ENCODE measurements at places on chromosomes 12 and 14. TPM values are rescaled to one million over a fixed set of nuclear protein-coding genes. Genes with fewer than 3 reads are reported as not detected.

The EML5 gene
- total RNA-seq = 30.3 TPM

DNA sequence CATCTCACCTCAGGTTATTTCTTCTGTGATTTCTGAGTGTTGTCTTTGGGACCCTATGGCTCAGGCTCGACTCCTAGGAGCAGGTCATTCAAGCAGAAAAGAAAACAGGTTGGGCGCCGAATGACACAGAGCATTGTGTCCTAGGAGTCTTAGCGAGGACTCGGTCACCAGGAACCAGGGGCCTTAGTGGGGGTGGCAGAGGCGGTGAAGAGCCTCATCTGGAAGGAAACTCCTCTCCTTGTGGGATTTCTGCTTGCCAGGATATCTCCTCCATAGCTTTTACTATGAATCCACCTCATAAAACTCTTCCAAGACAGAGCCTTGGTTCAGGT, 630 bp downstream of the PLEKHH1 start:
- peak; percentile 38 for DNase-seq

GRCh38 chr14:70114621-70115156, 74.1 kb downstream of the SLC8A3 start:
- no peak for DNase-seq

DNA sequence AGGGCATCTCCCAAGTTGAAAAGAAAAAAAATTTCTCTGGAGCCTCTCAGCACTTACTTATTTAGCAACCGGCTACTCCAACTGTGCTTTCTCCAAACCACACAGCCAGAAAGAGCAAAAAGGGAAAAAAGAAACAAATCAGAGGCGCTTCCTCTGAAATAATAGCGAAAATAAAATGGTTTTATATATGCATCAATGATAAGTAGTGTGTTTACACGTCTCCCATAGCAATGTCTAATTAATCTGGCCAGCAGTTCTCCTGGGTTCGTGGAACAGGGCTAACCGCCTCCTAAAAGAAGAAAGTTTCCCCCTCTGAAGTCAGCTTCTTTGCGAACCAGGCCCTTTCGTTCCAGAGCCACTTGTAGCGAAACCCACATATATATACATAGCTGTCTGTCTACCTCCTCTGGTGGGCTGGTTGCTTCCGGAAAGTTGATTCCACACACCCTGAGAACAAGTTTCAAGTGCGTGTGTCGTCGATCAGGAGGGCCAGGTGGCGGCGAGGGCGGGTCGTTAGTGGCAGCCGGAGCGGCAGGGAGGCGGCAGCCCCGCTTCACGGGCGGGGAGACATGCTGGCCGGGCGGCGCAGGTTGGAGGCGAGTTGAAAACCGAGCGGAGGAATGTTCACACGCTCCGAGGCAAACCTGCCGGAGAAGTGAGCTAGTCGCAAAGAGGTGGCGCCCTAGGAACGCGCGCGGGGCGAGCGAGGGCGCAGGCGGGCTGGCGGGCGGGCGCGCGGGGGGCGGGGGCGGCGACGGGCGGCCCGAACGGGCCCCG, 2.7 kb downstream of the PTHLH start:
- DNase-seq = peak; percentile 10

GRCh38 chr14:105200074-105200473, 19.0 kb upstream of the NUDT14 start:
- no peak for DNase-seq

The FLRT2 gene
- 154 TPM for total RNA-seq

The GPD1 gene
- total RNA-seq = 14.2 TPM

DNA sequence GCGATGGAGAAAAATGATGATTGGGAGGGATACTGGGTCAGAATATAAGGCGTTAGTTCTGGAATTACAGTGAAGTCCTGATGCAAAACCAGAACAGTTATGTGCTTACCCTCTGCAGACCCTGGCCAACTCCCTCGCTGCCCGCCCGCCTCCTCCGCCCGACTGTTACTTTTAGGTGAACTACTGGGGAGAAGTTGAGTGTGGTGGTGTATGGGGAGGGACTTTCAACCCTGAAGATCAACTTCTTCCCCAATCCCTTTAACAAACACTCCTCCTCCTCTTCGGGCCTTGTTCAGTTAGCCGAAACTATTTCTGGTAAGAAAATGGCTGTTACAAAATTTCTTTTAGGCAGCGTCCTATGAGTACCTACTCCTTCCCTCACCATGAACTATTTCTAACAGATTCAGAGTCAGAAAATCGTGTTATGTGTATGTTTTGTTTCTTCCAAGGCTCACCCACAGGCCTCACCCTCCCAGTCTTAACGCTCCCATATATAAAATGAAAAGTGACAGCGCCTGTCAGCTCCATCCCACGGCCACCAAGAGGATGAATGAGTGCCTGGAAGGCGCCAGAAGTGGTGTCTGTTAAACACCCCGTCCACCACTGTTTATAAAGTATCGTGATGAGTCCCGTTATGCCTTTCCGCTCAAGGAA, 1.3 kb downstream of the FBXO33 start:
- no peak for DNase-seq

The RAD9B gene
- 0.94 TPM for total RNA-seq

DNA sequence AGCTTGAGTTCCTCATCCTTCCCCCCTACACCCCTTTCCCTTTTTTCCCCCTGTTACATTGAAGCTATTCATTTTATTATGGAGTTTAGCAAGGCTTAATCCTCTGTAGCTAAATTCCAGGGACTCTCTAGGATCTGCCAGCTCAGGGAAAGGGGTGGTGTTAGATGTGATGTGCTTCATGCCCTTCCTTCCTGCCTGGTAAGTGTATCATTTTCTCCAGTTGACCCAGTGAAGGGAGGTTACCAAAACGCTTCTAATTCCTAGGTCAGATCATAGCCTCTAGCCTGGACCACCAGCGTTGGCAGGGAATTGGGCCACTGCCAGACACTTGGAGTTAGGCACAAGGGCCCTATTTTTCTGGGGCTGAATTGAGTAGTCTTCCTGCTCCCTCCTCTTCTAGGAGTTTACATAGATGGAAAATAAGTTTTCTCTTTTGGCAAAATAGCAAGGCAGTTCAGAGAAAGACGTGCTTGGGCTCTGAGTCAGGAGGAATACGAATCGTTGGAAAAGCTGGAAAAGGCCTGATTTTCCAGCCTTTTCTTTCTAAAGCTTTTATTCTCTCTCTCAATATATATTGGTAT, 88.3 kb downstream of the NPAS3 start:
- no peak for DNase-seq

- DNase-seq = no peak
Measured at GRCh38 chr14:104223101-104224041, 85.0 kb downstream of the KIF26A start.

The NFE2 gene
- total RNA-seq = 0.62 TPM

- no peak for DNase-seq
Measured at GRCh38 chr14:47935332-47935731, 259.9 kb upstream of the MDGA2 start.

- DNase-seq = peak; percentile 29
Measured at GRCh38 chr14:68137704-68138619, 318.4 kb downstream of the RAD51B start.

The MMAB gene
- total RNA-seq = 10.8 TPM

- no peak for DNase-seq
Measured at GRCh38 chr14:59013672-59014298, 174.7 kb upstream of the DAAM1 start.

The TOMM20L gene
- not detected for total RNA-seq

The RASSF9 gene
- total RNA-seq = 0.47 TPM

GRCh38 chr14:36035675-36036074, 140.8 kb downstream of the PTCSC3 start:
- DNase-seq = no peak

GRCh38 chr12:22797701-22798100, 172.7 kb downstream of the ETNK1 start:
- DNase-seq = no peak

- DNase-seq = no peak
Measured at GRCh38 chr12:32901553-32901952, 5.0 kb upstream of the PKP2 start.

- DNase-seq = no peak
Measured at GRCh38 chr14:78297858-78298257, 127.7 kb downstream of the NRXN3 start.

GRCh38 chr12:66119229-66119869, 11.2 kb downstream of the LLPH start:
- no peak for DNase-seq

DNA sequence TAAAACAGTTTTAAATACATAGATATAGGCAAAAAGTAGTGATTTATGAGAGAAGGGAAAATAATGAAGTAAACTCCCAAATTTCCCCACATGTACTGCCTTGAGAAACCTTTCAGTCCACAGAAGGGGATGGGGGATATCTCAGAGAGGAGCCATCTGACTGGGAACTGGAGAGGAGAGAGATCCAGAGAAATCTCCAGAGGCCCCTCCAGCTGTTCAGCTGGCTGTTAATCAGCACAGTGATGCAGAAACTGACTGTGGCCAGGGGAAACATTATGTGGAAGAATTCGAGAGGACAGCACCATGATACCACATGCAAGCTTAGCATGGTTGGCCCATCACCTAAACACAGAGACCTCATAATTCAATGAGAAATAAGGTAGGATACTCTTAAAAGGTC, 1165.9 kb upstream of the TMEM132C start:
- DNase-seq = no peak

- DNase-seq = peak; percentile 20
Measured at GRCh38 chr14:89489761-89490437, 72.9 kb upstream of the FOXN3 start.

The CAPS2 gene
- 10.0 TPM for total RNA-seq

DNA sequence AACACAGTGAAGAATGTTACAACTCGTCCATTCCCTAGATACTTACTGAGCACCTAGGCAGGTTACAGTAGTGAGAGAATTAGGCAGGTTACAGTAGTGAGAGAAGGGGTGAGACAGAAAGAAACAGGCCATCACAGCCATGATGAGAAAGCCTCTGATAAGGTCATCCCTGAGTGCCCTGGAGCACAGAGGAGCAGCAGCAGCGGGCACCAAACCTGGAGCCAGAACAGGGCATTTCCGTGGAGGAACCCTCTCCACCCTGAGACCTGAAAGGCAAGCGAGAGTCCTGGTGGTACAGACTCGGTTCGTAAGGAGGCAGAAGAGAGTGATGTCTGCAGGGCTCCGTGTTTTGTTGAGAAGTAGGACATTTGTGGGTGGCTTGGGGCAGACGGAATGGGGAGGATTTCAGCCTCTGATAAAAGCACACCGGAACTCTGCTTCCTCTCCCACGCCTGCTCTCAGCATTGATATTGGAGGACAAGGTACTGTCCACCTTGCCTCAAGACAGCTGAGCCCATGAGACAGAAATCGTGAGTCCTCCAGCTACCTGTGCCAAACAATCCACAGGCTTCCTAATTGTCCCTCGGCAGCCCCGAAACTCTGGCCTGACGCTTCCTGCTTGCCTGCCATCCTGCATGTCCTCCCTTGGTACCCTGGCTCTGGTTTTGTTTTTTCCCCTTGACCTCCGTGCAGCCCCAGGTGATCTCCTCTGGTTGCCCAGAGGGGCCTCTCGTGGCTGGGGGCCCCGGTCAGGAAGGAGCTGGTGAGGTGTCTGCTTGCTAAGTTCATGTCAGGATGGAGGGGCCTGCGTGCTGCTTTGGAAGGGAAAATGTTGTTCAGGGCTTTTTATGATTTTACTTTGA, 136.1 kb downstream of the GCH1 start:
- no peak for DNase-seq

- no peak for DNase-seq
Measured at GRCh38 chr14:61552241-61552640, 143.1 kb upstream of the HIF1A start.

DNA sequence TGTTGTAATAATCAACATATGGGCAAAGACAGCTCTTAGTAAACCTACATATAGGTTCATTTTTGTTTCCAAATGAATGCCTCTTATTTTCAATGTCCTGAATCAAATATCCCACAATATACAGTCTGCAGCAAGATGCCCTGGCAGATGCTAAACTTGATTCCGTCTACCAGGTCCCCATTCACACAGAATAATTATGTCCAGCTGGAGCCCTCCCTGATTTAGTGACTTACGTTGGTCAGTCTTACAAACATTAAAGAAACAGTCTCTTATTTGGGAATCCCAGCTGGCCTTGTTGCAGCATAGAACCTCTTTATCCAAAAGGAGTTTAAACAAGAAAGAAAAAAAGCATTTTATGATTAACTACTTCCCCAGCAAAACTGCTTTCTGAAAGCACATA, 82.7 kb upstream of the BMP4 start:
- DNase-seq = no peak

The MYF6 gene
- 0.47 TPM for total RNA-seq

DNA sequence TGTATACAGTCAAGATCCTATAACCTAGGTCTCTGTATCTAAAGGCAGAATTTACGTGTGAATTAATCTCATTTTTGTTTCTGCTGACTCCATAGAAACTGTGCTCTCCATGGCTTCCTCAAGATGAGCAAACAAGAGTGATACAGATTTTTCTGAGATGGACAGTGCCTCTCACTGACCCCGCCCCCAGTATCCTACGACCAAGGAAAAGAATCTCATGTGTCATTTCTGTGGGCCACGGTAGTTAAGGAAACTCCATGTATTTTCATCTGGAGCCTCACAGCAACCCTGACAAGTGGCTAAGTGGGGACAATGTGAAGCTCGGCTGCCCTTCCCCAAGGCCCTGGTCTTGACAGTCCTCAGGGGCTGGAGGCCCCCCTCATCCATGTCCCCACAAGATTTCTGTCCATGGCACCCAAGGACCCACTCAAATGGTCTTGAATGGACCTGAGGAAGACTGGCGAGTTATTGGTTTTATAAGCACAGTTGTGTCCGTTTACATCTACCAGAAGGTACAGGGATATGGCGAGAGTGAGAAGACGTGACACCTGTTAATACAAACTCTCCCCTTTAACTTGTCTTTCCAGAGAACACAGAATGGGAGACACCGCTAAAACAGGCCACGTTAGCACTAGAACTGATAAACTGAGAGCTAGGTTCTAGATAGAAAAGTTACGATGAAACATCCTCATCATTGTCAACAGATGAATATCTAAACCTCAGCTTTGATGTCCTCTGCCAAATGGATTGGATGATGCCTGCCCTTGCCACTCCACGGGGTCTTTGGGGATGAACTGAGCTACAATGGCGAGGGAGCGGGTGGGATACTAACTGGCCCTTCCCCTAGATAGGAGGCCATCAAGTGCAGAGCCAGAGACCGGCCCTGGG, 108.4 kb upstream of the EGLN3 start:
- no peak for DNase-seq

- no peak for DNase-seq
Measured at GRCh38 chr12:74619084-74619483, 81.4 kb downstream of the ATXN7L3B start.

DNA sequence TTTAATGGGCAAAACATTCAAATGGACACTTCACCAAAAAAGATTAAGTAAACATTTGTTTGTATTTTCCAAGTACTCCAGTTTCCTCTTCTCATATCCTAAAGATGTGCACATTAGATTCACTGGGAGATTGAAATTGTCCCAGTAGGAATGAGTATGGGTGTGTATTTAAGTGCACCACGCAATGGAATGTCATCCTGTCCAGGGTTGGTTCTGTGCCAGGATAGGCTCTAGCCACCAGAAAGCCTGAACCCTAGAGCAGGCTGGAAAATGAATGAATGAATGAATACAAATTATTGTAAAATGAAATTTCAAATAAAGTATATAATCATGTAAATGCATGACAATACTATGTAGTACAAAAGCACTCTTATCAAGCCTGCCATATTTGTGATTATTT, 14.0 kb downstream of the CEP83 start:
- DNase-seq = no peak

The AKAP3 gene
- total RNA-seq = 2.7 TPM

- DNase-seq = no peak
Measured at GRCh38 chr14:41137741-41138140, 468.9 kb upstream of the LRFN5 start.

Data from occipital lobe (tissue), 3 donors.